ENCODE measurements at places on chromosomes 2 and 18.

DNA sequence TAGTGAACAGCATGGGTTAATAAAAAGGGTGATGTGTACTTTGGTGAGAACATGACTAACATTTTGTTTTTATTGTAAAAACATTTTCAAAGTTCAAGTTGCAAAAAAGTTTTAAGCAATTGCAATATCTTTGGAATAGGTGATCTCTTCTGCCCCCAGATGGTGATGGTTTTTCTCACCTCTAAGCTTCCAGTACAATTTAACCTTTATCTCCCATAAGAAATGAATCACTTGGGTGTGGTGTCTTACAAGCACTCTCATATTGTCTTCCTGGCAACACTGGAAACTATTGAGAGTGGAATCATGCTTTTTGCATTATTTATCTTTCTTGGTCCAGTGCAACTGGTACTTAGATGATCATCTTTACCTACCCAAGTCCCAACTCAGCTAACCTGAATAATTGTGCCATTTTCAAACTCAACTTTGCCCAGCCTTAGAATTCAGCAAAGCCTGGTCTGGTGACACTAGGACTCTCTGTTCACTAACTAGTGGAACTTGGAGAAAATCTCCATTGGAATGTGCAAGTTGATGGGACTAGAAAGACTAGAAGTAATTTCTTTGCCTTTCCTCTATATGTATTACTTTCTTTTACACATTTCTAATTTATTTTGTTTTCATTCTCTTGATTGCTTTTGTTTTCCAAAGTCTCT lies 964.7 kb upstream of the ZEB2 start:
- no peak for DNase-seq

DNA sequence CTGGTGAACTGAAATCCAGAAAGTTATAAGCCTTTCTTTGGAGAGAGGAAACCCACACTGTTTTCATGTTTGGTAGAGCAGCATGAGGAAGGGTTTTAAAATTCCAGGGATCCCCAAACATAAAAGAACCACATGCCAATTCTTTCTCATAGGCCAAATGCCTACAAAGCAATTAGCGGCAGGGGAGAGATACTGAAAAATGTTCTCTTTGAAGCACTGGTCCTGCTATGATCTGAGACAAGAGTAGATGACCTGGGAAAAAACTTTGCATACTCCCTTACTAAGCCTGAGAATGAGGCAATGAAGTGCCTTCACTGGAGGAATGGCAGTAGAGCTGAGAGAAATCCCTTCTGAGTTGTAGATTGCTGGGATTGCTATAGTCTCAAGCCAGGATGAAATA lies 1261.7 kb downstream of the DSC3 start:
- DNase-seq, result no peak

GRCh38 chr2:69007603-69008002 lies 5.4 kb upstream of the ANTXR1 start:
- DNase-seq, result no peak

DNA sequence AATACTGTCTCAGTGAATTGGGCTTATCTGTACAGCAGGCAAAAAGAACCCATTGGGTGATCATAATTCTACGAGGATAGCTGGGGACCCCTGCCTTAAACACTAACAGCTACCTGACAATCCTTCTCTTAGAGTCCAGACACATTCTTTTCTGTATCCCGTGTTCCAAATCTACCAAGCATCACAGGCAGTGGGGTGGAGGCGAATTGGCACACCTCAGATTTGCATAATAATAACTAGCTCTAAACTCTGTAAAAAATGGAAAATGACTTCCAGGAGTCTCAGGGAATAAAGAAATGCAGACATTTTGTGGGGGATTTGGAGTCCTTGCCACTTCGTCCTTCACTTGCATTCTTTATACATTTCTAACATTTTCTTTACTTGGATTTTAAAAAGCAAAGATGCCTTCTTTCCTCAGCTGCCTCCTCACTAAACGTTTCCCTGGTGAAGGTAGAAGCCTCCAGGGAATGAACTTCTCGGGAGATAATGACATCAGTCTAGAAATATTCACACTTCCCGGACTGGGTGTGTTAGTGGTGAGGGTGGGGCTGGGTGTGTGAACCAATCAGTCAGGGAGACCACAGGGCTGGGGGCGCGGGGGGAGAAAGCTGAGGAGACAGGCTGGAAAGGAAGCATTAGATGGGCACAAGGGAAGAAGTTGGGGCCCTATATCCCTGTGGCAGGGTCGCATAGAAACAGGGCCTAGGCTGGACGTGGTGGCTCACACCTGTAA lies 59.1 kb upstream of the BOD1L2 start:
- DNase-seq, result no peak

- DNase-seq, result no peak
These were observed 233.4 kb upstream of the CNTNAP5 start for GRCh38 chr2:123791684-123792083.

GRCh38 chr2:38602136-38602731 lies 494 bp downstream of the HNRNPLL start:
- DNase-seq, result peak; percentile 33

- no peak for DNase-seq
These were observed 142.4 kb upstream of the RBBP8 start for GRCh38 chr18:22790545-22791309.

DNA sequence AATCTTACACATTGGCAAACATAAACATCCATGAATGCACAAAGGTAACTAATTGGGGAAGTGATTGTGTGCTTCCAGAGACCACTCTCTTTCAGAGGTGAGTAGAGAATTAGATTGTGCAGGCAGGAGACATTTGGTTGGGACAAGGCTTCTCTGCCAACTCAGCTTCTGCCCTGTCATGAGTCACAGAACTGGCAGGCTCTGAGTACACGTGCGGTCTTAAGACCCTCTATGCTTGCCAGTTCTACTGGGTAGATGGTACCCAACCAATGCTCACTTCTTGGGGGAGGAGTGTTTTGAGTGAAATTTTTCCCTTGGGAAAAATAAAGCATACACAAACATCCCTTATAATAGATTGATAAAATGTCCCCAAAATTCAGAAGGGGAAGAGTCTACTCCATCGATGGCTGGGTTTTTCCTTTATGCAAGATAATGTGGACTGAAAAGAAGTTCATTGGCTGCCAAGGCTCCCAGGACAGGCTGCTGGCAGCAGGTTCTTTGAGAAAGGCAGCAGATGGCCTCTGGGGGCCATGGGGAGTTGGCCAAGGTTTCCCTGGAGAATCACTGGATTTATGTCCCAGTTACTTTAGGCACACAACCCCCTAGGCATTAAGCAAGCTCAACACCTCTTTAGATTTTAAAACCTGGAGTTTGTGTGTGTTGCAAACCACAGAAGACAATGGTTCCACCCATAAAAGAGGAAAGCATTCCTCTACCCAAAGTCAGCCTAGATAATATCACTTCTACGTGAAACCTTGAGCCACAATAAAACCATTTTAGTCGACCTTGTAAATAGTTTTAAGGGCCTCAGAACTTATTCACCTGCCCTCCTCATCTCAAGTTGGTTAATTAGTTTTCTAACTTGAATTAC lies 417.0 kb downstream of the TXNL1 start:
- DNase-seq, result no peak

GRCh38 chr18:12038082-12038638 lies 55.5 kb upstream of the ANKRD62 start:
- DNase-seq, result no peak

GRCh38 chr2:110755491-110756078 lies 23.2 kb downstream of the ACOXL start:
- no peak for DNase-seq

- no peak for DNase-seq
These were observed 142.6 kb downstream of the DIS3L2 start for GRCh38 chr2:232104076-232104646.

Measured in activated gamma-delta T cell treated with Interleukin-2 at 50 U/mL for 16 hours (primary cell).